ENCODE measurements at places on chromosomes 16 and 17.

GRCh38 chr16:25912321-25912720 is 220.6 kb downstream of the HS3ST4 start:
- DNase-seq, result no peak

DNA sequence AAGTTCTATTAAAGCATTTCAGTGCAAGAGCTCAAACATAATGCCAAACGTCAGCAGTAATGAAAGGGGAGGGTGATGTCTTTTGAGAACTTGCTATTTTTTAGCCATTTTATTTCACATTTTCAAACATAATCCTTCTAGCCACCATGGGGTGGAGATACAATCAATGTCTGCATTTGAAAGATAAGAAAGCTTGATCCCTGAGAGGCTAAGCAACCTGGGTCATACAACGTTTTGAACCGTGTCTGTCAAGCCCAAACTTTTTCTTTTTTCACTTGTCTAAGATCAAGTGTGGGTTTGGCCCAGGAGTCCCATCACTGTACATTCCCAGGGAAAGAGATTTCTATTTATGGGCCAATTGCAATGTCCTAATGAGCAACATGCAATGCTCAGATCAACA is 331.1 kb downstream of the SLC39A11 start:
- no peak for DNase-seq

DNA sequence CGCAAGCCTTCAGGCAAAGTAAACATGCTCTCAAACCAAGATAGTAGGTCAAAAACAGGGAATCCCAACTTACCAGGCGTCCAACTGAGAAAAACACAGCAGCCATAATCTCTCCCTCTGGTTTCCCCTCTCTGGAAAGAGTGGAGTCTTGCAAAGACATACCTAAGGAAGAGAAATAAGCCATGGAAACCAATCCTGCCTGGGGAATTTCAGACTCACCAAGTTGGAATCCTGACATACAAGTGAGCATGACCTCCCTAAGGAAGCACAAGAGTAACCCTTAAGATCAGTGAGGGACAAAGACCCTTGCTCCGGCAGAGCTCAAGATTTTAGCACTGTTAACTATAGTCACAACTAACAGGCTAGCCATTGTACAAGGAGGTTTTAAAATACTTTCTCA is 4.1 kb downstream of the ZNF624 start:
- no peak for DNase-seq

- no peak for DNase-seq
These were observed 38.4 kb downstream of the UTP18 start for GRCh38 chr17:51298508-51299371.

DNA sequence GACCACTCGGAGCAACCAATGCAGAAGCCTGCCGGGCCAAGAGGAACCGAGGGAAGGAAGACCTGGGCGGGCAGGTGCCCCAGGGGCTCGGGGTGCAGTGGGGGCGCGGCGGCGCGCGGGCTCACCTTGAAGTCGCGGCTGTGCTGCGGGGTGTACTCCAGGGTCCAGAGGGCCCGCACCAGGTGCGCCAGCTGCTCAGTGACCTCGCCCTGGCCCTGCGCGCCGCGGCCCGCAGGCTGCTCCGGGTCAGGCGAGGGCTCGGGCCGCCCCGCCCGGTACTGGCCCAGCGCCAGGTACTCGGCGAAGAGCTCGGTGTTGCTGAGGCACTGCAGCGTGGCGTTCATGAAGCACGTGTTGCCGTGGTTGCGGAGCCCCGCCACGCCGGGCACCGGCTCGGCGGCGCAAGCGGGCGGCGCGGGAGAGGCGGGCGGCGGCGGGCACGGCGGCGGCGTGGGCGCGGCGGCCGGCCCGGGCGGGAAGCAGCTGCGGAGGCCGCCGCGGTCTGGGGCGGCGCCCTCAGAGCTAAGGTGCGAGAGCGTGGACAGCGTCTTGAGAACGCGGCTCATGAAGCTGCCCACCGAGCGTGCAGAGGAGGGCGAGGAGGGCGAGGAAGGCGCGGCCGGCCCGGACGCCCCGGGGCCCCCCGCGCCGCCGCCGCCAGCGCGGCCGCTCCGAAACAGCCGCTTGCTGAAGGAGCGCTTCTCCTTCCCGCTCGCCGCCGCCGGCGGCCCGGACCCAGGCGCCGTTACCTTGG is 562 bp downstream of the USP31 start:
- DNase-seq, result peak; percentile 92

DNA sequence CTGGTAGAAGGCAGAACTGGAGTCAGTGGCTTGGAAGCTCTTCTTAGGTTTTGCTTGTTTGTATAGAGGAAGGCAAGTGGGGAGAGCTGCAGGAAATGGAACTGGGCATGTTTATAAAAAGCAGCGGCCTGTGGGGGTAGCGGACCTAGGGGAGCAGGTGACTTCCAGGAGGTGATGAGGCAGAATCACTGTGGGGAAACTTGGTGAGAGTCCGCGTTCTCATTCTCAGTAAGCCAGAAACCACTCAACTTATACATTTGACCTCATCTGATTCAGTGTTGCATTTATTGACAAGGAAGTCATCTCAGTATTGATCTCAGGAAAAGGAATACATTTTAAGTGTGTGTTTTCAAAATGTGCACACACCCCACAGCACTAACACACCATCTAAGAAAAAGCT is 299.8 kb downstream of the CNTNAP4 start:
- no peak for DNase-seq

GRCh38 chr16:74226338-74226954 is 70.2 kb upstream of the PSMD7 start:
- DNase-seq, result no peak

DNA sequence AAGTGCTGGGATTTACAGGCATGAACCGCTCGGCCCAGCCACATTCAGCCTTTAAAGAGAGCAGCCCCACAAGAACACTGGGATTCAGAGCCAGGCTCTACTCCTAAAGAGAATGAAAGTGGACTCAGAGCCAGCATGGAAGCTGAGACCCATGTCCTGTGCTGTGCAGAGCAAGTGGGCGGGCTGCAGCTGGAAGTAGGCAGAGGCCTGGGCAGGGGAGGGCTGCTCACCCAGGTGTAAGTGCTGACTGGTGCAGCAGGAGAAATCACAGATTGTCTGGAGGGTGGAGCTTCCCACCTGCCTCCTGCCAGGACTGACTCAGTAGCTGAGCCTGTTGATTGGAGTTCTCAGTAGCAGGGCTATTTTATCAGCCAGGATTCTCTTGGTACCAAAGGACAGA is 178.7 kb downstream of the KATNIP start:
- no peak for DNase-seq

DNA sequence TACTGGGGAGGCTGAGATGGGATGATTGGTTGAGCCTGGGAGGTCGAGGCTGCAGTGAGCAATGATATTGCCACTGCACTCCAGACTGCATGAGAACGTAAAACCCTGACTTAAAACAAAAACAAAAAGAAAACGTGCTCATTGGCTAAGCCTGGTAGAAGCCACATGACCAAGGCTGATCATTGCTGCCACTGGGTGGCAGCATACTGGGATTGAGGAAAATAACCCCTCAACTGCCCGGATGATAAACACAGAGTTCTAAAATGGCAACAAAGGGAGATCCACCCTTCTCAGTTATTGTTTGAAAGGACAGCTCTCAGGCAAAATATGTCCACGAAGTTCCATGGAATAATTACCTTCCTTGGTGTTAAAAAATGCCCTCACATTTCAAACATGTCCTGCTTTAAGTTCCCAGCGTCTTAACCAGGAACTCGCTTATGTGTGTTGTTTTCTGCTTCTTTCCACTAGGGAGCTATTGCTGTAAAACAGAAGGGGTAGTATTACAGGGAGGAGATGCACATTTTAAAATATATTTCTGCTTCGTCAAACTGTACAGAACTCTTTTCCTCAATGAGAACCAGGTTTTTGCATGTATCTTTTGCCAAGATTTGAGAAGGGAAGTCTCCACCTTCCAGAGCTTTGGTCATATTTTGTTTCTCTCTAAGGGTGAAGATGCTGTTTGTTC is 675.3 kb downstream of the MAF start:
- DNase-seq, result no peak

DNA sequence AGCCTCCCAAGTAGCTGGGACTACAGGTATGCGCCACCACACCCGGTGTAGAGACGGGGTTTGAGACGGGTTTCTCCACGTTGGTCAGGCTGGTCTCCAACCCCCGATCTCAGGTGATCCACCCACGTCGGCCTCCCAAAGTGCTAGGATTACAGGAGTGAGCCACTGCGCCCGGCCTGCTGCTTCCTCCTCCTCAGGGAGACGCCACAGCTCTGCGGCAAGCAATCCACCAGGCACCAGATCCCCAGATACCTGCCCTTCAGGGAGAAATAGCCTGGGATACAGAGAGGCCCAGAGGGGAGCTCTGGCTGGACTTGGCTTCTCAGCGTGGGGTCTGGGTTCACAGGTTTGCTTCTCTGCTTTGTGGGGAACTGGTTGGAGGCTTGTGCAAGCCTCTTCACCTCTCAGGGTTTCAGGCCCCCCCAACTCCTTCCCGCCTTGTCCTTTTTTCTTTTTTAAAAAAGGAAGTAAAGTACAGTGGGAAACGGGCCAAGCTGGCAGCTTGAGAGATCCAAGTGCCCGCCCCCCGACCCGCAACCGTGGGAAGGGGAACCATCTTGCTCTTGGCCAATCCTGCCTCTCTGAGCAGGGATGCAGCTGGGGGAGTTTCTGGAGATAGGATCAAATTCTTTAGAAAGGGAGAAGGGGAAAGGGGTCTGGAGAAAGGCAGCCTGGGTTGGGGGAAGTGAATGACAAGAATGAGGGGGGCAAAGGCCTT is 2.6 kb upstream of the SPHK1 start:
- DNase-seq, result no peak

DNA sequence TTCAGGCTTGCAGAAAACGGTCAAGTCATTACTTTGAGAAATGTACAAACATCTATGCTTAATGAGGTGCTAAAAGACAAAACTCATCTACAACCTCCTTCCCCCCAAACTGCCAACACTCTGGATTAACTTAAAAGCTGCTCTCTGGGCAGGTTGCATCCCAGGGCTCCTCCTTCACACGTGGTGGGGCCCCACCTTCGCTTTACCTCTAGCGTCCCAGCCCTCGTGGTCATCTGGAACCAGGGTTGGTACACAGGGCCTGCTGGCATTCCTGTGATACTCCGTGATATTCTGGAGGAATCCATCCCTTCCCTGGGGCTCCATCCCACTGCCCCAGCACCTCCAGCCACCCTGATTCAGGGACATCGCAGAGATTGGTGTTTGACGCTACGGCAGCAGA is 4.8 kb downstream of the METRNL start:
- DNase-seq, result no peak

DNA sequence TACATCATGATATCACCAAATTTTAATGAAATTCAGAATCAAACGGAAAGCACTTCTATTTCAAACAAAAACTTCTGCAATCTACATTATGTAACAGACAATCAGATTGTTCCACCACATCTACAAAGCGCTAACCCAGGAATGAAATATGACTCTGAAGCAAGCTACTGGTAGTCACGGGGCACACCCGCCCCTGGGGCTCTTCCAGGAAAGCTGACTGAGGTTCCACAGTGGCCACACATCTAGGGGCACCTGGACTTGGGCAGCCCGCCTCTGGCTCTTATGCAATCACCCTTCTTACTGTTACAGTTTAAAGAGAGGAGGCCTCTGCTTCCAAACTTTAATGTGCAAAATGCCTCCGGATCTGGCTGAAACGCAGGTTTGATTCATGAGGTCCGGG is 27.5 kb downstream of the ZCCHC14 start:
- DNase-seq, result no peak

- peak; percentile 89 for DNase-seq
These were observed 10.9 kb downstream of the HSPB9 start for GRCh38 chr17:42133461-42134041.

GRCh38 chr17:2963332-2964027 is 99.9 kb downstream of the OR1D5 start:
- DNase-seq, result no peak

DNA sequence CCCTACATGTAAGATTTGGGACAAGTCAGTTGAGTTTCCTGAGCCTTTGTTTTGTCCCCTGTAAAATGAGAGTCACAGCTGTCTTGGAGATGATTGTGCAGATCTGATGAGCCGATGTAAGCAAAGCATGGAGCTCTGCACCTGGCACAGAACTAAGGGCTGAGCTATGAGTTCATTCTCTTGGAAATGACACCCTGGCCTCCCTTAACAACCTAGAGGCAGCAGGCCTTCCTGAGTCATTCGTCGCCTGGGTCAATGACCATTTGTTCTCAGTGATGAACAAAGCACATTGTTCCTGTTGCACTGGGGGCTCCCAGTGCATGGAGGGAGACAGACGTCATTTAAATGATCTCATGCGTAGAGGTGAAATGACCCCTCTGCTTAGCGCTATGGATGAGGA is 62.8 kb upstream of the GCSH start:
- no peak for DNase-seq

DNA sequence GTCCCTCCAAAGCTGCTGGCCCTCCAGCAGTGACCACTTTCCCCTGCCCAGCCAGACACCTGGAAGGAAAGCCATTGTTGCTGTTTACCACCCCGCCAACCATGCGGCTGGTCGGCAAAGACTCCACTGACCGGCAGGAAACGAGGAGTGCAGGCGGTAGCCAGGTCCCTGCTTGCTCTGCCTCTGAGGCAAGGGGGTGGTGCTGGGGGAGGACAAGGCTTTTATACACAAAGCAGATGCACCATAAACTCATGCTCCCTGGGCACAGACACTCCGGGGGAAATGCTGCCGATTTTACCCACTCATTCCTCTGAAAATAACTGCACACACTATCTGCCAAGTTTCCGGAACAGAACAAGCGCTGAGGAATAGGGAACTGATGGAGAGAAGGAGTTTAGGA is 62.8 kb upstream of the GRIN2A start:
- no peak for DNase-seq

GRCh38 chr16:57137566-57138273 is 45.3 kb downstream of the CPNE2 start:
- peak; percentile 61 for DNase-seq

- no peak for DNase-seq
These were observed 959 bp downstream of the SSH2 start for GRCh38 chr17:29929006-29929532.

GRCh38 chr17:59423137-59423724 is 91.8 kb downstream of the YPEL2 start:
- no peak for DNase-seq

GRCh38 chr17:78342449-78343186 is 17.3 kb downstream of the SOCS3 start:
- DNase-seq, result peak; percentile 85

- DNase-seq, result no peak
These were observed 24.7 kb upstream of the KLHDC4 start for GRCh38 chr16:87790292-87791100.

GRCh38 chr17:67830440-67830839 is 5.1 kb downstream of the BPTF start:
- no peak for DNase-seq

DNA sequence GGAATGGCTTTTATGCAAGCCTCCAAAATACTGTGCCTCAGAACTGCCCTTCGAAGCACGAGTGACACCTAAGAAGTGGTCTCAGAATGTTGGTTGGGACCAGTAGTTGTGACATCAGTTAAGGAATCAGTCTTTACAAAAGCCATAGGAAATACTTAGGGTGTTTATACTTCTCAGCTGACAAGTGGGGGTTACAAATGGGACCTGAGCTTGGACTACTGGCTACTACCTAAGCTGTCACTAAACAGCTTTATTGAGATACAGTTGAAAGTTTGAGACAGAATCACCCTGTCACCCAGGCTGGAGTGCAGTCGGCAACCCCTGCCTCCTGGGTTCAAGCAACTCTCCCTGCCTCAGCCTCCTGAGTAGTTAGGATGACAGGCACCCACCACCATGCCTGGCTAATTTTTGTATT is 5.0 kb downstream of the RPL19 start:
- no peak for DNase-seq

All from spleen (tissue), 13 donors.